ENCODE measurements at places on chromosomes 1 and 21.

DNA sequence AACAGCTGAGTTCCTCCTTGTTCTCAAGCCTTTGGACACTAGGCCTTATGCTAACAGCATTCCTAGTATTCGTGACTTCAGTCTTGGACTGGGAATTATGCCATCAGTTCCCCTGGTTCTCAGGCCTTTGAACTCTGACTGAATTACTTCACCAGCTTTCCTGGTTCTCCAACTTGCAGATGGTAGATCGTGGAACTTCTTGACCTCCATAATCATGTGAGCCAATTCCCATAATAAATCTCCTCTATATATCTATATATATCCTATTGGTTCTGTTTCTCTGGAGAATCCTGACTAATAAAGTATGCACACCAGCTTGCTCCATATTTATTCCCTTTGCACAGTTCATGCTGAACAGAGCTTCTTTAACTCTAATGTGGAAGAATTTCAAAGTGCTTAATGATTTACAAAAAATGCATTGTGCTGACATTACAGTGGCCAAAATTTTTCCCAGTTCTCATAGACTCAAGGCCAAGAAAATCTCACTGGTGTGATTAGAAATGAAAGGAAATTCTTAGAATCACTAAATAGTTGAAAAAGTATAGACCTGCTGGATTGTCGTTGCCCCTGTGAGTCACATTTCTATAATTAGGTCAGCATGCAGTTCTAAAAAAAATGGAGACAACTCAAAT, 462.9 kb upstream of the ADAMTS5 start:
- DNase-seq = no peak

DNA sequence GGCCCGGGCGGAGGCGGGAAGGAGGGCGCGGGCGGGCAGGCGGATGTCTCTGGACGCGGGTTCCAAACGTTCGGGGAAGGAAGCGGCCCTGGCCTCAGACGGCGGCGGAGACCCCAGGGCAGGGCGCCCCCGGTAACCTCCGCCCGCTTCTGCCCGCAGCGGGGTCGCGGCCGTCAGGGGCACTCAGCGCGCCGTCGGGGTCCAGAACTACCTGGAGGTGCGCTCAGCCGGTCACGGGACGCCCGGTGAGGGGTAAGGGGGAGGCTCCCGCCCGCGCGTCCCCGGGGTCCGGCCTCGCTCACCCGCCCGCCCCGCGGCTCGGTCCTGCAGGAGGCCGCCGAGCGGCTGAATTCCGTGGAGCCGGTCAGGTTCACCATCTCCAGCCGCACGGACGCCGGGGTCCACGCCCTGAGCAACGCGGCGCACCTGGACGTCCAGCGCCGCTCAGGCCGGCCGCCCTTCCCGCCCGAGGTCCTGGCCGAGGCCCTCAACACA, 406 bp downstream of the PUSL1 start:
- DNase-seq = no peak

- no peak for DNase-seq
Observed at GRCh38 chr1:34178072-34178471, 1.4 kb downstream of the C1orf94 start.

DNA sequence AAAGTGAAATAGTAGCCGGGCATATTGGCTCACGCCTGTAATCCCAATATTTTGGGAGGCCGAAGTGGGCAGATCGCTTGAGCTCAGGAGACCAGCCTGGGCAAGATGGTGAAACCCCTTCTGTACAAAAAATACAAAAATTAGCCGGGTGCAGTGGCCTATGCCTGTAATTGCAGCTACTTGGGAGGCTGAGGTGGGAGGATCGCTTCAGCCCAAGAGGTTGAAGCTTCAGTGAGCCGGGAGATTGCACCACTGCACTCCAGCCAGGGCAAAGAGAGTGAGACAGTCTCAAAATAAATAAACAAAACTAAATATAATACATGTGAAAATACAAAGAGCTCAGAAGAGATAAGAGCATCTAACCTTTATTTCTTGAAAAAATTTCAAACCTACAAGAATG, 2.3 kb upstream of the MSTO1 start:
- no peak for DNase-seq

DNA sequence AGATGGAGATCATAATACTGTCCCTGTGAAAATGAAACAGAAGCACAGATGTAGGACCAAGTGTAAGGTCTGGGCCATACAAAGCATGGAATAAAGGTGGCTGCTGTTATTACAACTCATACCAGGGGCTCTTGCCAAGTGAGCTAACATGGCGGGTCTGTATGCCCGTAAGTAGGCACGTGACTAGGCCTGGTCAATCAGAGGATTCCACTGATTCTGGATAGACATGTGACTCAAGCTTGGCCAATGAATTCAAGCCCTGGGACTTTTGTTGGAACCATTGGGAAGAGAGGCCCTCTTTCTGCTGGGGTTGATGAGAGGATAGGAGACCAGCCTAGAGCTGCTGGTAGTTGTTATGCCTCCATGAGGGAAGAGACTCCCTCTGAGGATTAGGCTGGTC, 47.8 kb upstream of the WNT4 start:
- no peak for DNase-seq

DNA sequence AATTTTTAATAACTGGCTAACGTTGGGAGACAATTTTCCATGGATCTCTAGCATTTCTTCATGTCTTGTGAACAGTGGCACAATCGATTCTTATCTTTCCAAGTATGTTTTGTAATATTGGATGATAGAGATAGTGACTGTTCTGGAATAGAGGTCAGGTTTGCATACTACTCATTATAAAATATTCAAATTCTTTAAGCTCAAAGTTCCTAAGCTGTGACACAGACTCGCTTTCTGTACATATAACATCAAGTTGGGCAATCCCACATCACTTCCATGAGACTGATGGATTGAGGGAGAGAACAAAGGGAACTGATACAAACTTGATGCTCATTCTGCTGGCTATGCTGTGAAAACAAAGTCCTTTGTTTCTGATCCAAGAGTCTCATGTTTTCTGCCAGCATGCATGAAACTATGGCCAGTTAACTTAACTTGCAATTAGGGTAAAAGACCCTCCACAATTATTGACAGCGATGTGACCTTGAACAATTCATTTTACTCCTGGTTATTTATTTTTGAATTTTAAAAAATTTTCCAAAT, 392.4 kb downstream of the TTLL7 start:
- DNase-seq = no peak

- DNase-seq = no peak
Observed at GRCh38 chr1:169127305-169127704, 20.8 kb downstream of the ATP1B1 start.

- no peak for DNase-seq
Observed at GRCh38 chr21:40837456-40837855, 9.5 kb downstream of the DSCAM start.

GRCh38 chr1:119871881-119872280, 24.4 kb downstream of the ADAM30 start:
- DNase-seq = no peak
